Stimulated activated CD4-positive, alpha-beta T cell treated with anti-CD3 and anti-CD28 coated beads, Interleukin-1b, Interleukin-23, amount 100 ng/mL, for 1 hour (primary cell): ENCODE measurements at places on chromosomes 6 and 20.

GRCh38 chr20:2151858-2152281 lies 50.2 kb downstream of the STK35 start:
- DNase-seq, result no peak

GRCh38 chr20:21229163-21229562 lies 74.0 kb upstream of the XRN2 start:
- no peak for DNase-seq

DNA sequence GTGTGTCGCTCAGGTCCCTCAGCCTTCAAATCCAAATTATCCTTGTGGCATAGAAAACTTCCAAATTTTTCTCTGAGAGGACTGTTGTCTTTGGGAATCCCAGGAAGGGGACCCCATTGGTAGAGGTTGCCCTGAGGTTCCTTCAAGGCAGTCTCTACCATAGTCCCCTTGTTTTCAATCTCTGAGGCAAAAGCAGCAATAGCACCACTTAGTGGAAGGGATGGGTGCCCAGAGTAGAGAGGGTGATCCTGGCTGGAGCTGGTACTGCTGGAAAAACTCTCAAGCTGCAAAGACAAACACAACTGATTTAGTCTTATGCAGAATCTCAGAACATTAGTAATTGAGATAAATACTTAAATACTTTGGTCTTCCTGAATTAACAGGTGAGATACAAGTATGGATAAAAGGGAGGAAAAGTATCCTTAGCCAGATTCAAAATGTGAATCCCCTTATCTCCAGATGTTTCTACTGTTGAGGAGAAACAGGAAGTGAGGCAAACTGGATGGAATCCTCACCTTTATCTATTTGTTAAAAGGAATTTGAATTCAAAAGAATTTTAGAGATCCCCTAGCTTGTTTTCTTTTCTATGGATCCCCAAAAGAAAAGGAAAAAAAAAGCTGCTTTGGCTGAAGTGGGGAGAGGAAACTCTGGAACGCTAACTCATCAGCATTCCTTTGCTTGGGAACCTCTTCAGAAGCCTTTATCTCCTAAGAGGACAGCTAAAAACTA lies 13.4 kb downstream of the ZNF318 start:
- DNase-seq, result no peak

DNA sequence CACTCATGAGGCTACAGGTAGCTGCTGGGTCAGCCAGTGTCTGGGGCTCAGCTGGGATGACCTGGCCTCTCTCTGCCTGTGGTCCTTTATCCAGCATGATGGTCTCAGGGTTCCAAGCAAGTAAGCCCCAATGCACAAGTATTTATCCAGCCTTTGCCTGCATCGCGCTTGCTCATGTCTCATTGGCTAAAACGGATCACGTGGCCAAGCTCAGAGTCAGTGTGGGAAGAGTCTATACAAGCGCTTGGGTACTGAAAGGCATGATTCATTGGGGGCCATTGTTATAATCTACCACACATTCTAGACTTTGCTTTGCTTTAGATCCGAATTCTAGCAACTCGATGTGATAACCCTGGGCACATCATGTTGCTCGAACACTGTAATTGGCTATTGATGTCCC lies 48.3 kb downstream of the PPP1R16B start:
- no peak for DNase-seq

- DNase-seq, result no peak
These were observed 2.8 kb downstream of the POLH start for GRCh38 chr6:43578748-43579147.

DNA sequence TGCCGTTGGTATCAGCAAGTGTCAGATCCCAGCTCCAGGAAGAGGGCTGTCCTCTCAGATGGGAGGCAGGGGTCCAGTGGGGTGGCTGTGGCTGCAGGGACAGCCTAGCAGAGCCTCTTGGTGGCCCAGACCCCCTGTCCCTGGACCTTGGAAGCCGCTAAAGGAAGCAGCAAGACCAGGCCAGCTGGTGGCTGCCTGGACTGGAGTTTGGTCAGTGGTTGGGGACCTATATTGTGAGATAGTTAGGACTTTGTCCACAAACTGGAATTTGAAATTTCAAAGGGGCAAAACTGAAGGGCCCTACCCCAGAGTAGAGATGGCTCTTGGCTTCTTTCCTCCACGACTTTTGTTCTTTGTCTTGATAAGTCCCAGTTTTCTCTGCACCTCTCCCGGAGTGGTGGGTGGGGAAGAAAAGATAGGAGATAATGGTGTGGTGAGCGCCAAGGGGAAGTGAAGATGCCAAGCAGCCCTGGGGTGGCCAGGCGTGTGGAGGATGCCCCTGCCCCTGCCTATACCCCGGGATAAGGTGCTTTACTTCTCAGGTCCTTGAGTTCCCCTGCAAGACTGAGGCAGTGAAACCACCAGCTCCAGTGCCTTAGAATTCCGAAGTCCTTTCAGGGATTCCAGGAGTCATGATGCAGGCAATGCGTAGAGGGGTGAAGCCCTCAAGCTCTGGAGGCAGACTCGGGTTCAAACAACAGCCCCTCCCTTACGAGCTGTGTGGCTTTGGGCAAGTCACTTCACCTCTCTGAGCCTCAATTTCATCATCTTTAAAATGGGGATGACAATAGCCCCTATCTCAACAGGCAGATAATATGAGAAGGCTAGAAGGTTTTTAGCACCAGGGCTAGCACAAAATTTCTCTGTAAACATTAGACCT lies 40.2 kb downstream of the HNF4A start:
- DNase-seq, result no peak

DNA sequence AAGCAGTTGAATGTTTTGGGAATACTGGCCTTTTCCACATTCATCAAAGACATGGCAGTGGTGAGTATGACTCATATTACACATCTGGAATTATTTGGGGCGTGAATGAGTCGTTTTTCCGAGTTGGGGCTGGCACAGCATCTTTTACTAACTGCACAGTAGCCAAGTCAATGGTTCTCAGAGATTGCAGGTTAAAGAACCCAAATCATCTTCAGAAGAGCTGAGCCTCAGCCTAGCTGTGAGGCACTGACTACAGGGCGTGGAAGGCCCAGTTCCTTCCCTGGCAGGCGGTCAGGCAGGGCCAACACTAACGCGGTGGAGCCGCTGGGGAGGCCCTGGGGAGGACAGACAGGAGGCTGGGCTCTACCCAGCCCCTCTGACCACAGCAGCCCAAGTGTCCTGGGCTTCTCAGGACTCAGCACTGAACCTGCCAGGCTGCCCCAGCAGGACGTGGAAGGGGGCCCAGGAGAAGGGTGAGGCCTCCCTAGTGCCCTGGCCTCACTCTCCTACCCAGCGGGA lies 20.1 kb upstream of the HELZ2 start:
- no peak for DNase-seq

DNA sequence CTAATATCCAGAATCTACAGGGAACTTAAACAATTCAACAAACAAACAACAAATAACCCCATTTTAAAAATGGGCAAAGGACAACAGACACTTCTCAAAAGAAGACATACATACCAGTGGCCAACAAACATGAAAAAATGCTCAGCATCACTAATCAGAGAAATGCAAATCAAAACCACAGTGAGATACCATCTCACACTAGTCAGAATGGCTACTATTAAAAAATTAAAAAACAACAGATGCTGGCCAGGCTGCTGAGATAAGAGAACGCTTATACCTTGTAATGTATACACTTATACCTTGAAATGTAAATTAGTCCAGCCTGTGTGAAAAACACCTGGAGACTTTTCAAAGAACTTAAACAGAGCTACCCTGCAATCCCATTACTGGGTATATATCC lies 166.8 kb downstream of the IBTK start:
- DNase-seq, result no peak
